GM19239 (cell line): ENCODE measurements at places on chromosomes 11 and 22.

- no peak for DNase-seq
Observed at GRCh38 chr11:92703449-92703830, 266.0 kb upstream of the MTNR1B start.

GRCh38 chr11:72217841-72218240 lies 1.2 kb downstream of the FOLR2 start:
- DNase-seq, result no peak

GRCh38 chr11:3202305-3202704 lies 16.3 kb downstream of the MRGPRG start:
- no peak for DNase-seq

DNA sequence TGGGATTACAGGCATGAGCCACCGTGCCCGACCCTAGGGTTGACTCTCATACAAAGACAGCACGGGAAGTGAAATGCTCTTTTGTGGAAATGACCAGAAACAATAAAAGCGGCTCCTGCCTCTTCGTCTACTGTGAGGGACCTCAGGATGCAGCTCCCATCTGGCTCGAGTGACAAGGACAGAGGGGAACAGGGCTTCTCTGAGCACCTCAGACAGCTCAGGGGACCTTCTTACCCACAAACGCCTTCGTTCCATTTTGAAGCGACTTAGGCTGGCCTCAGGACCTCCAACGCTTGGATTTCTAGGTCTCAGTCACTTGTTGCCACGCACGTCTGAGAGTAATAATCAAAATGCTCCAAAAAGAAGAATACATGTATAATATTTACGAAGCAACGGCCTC lies 2.5 kb downstream of the PRAME start:
- DNase-seq, result no peak

DNA sequence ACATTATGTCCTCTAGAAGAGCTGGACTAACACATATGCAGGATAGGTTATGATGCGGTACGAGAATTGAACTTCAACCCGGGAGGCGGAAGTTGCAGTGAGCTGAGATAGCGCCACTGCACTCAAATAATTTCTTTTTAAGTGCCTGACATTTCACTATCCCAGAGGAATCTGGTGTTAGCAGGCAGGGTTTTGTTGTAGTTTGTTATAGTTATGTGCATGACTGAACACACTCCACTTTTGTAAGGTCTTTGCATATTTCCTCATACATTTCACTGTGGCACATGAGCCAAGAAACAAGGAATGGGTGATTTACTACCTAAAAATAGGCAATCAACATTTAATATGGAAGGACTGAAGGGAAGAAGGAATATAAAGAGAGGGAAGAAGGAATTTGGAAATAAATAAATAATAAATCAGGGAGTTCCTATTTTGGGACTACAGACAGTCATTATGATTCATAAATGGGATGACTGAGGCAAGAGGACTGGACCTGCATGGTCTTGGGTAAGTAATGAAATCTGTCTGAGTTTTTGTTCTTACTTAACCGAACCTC lies 8.7 kb upstream of the HIPK3 start:
- no peak for DNase-seq

- no peak for DNase-seq
Observed at GRCh38 chr11:14544611-14545010, 24.4 kb upstream of the PSMA1 start.

DNA sequence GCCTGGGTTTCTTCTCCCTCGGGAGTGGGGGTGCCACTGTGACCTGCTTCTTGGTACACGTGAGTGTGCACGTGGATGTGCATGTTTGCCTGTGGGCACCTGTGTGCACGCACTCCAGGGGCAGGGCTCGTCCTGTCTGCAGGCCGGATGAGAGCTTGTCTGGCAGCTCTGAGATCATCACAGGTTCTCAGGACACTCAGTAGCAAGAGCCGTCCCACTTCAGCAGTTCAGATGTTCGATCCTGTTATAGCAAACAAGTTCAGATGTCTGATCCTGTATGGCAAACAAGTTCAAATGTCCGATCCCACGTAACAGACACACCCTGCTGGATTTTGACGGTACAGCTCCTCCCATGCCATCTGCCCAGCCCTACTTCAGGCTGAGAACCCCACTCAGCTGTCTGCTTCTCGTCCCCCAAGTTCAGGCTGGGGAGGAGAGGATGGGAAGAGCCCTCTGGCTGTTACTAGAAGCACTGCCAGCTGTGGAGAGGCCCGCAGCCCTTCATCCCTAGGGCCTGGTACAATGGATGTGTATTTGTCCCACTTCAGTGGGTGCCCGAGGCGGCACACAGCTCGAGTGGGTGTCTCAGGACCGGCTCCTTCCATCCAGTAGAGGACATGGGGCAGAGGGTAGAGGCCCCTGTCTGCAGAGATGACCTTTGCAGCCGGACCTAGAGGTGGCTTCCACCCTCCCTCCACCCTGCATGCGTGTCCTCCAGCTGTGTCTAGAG lies 1126.9 kb downstream of the BRD1 start:
- no peak for DNase-seq

- DNase-seq, result no peak
Observed at GRCh38 chr11:92236856-92237255, 12.2 kb downstream of the FAT3 start.

GRCh38 chr11:78606667-78607066 lies 32.0 kb upstream of the NARS2 start:
- DNase-seq, result no peak

DNA sequence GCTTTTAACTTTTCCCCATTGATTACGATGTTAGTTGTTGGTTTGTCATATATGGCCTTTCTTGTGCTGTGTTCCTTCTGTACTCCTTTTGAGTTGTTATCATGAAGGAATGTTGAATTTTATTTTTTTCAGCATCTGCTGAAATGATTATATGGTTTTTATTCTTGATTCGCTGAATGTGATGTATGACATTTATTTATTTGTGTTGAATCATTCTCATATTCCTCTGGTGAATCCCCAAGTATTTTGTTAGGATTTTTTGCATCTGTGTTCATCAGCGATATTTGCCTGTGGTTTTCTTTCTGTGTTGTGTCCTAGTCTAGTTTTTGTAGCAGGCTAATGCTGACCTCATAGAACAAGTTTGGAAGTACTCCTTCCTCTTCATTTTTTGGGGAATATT lies 78.2 kb downstream of the GGT1 start:
- DNase-seq, result no peak

DNA sequence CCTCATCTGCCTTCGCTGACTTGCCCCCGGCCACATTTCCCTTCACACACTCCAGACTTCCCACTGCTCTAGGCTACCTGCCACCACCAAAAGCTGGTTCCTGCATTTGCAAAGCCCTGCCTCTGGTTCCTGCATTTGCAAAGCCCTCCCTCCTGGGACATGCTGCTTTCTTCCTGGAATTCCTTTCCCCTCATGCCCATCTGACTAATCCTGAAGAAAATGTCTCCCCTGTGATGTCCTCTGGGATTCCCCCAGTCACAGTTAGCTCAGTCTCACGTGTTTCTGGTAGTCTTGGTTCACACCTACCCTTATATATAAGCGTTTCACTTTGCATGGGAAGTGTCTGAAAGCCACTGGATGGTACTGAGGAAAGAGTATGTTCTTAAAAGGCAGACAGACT lies 206.9 kb downstream of the DBX1 start:
- no peak for DNase-seq

DNA sequence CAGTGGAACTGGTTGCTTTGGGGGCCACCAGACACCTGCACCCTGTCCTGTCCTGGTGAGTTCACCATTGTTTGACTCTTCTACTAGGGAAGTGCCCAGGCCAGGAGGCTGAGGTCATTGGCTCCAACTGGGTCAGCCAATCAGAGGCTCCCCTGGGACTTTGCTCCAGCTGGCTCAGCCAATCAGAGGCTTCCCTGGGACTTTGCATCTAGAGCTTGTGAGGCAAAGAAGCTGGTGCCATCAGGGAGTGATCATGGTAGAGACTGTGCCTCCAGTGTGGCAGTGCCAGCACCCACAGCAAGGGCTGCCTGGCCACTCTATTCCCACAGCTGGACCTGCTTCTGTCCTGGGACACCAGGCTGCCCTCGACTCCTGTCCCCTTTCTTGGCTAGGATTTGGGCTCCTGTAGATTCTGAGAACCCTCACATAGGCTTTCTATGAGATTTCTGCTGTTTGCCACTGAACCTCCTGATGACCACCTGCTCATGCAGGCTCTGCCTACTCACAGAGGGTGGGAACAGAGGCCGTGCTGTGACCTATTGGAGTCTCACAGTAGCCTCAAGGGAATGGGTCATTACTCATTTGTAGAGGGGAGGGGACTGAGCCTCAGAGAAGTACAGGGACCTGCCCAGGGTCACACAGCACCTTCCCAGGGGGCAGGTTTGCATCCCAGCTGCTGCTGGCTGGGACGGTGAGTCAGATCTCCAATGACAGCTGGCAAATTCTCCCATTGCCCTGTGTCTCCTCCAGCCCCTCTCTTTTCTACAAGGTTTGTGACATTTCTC lies 59.2 kb upstream of the SHISAL1 start:
- DNase-seq, result no peak

DNA sequence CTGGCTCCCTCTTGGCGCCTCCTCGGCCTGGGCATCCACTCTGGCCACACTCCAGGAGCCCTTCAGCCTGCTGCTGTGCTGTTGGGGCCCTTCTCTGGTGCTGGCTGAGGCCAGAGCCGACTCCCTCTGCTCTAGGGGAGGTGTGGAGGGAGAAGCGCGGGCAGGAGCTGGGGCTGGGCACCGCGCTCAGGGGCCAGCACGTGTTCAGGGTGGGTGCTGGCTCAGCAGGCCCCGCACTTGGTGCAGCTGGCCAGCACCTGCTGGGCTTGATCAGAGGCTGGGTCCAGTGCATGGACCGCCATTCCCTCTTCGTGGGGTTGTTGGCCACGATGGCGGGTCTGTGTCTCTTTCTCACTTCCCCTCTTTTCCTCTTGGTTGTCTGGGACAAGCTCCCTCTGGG lies 2381.0 kb downstream of the LRRC4C start:
- DNase-seq, result no peak

- no peak for DNase-seq
Observed at GRCh38 chr11:102620818-102621561, 4.1 kb downstream of the MMP20 start.

DNA sequence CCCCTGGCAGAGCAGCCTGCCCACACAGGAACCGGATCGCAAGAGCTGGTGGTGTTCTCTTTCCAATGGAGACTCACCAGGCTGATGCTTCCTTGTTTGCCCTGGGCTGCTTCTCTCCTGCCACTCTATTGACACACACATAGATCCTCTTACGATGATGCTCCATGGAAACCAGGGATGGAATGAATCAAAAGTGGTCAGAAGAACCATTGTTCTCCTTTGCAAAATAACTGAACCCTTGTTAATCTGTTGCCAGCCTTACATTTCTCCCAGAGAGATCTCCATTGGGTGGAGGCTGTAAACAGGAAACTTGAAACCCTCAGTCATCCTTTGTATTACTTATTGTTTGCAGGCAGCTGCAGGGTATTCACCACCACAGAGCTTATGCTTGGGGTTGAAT lies 24.6 kb upstream of the LDLRAD3 start:
- DNase-seq, result no peak

- no peak for DNase-seq
Observed at GRCh38 chr22:32579529-32580220, 105.1 kb downstream of the FBXO7 start.

GRCh38 chr11:114162719-114163123 lies 103.2 kb downstream of the ZBTB16 start:
- no peak for DNase-seq

DNA sequence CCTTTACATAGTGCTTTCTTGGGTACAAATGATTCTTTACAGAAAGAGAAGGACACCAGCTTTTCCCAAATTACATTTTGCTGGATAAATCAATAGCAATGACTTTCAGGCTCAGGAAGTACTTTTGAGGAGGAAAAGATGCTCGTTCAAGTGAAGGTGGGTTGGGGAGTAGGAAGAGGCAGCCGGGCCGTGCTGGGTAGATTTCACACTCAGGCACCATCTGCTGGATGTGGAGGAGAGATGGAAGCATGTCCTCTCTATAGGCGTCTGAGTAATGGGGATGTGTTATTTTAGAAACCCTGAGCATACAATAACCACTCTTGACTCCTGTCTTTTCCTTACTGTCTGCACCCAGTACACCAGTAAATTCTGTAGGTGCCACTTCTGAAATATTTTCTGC lies 152.3 kb upstream of the LARGE1 start:
- DNase-seq, result no peak

DNA sequence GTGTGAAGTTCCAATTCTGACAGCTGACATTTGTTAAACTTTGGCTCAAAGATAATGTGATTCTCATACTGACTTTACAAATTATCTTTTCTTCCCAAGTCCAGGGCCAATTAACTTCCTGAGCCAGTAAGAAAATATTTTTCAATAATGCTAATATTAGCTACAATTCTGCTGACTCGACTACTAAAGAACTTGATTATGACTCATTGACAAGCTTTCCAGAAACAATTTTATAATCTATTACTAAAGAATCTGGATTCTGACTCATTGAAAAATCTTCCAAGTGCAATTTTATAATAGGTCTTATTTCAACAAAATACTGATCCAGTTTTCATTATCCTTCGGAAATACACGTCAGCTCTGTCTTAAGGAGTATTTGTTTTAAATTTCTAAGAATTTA lies 12.9 kb upstream of the XKR3 start:
- DNase-seq, result no peak

GRCh38 chr11:125346179-125346530 lies 149.9 kb downstream of the FEZ1 start:
- DNase-seq, result no peak

DNA sequence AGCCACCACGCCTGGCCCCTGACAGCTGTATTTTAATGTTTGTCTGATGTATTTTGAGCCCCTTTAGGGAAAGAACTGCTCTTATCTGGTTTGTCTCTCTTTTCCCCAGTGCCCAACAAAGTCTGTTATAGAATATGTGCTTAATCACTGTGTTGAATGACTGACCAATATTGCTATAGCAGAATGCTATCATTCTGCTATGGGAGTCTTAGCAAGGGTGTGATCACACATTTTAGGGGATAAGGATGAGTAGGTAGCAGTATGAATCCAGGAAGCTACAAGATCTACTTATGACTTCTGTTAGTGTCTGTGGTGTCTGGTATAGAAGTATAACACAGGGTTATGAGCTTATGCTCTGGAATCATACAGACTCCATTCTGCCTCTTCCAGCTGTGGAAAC lies 117.5 kb upstream of the RRM1 start:
- no peak for DNase-seq

DNA sequence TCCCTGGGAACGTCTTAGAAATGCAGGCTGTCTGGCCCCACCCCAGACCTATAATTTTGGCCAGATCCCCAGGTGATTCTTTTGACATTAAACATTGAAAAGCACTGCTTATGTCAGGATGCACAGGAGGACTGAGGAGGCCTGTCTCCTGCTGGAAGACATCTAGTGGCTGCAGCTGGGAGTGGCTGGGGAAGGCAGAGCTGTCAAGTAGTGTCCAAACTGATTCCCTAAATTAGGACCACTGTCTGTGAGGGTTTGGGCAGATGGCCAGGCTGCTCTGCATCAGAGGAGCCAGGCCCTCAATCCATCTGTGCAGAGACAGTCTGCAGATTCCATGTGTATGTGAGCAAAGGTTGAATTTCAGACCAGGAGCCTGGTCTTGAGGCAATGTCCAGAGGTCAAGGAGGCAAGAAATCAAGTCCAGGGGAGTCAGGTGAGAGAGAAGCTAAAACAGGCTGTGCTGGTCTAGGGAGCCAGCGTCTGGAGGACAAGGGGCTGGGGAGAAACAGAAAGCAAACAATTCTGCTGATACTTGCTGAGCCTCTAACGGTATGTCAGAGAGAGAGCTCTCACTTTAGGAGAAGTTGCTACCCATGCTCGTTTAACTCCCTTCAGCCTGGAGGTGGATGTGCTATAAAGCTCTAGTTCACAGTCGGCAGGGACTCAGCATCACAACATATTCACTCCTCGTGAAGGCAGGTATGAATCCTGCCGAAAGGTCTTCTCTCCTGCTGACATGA lies 15.3 kb upstream of the SYTL2 start:
- no peak for DNase-seq

- no peak for DNase-seq
Observed at GRCh38 chr22:37701141-37701786, 4.4 kb downstream of the TRIOBP start.

- no peak for DNase-seq
Observed at GRCh38 chr11:79942646-79943045, 501.8 kb upstream of the TENM4 start.
